WERI-Rb-1 (cell line): ENCODE measurements at places on chromosomes 3 and 15.

- peak; percentile 73 for DNase-seq
Observed at GRCh38 chr3:121995161-121996137, 26.6 kb downstream of the ILDR1 start.

GRCh38 chr3:169848741-169849140 lies 21.0 kb downstream of the LRRC31 start:
- DNase-seq = no peak

- DNase-seq = peak; percentile 67
Observed at GRCh38 chr3:47250309-47251060, 32.1 kb downstream of the KIF9 start.

DNA sequence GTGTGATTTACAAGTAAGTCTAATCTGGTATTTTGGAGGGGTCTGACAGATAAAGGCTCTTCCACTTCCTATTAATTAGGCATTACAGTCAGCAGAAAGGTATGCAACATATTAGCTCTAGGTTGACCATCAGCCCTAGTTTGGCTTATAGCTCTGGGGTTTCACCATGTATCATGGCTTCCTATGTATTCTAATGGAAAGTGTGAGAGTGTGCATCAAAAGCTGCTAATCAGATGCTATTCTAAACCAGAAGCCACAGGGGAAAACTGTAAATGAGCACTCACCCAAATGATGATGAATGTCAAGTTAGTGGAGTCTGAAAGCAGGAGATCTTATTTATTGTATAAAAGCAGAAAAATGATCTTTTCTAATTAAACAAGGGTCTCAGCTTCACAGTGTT lies 149.2 kb upstream of the MITF start:
- no peak for DNase-seq

DNA sequence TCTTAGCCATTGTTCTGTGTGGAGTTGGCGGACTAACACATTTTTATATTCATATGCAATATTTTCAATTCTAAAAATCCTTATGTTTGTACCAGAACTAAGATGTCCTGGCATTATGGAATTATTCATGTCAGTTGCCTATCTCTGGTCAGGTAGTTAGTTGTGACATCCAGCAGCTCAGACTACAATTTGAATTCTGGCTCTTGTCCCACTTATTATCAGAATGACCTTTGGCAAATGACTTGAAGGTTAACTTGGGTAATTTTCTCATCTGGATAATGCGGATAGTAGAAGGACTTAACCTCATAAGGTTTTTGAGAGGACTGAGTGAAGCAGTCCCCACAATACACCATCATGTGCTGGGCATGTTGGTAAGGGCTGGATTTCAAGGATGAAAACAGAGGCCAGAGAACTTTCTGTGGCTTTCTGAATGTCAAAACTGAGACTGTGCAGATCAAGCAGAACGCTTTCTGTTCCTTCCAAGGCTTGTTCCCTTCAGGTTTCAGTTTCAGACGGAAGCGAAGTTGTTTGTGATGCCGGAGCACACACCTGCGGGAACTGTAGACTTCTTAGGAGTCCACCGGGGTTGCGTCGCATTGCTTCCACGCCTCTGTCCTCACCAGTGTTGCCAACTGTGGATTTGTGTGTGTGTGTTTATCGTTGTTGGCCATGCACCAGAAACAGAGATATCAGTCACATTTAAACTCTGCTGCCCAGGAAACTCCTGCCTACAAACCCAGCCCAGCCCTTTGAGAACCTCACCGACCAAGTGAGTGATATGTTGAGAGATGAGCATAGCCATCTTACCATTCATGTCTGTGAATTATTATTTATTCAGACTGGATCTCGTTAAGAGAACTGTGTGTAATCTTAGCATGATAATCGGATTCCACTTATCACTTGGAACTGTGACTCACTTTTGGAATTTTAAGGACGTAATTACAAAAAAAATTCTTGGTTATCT lies 76.0 kb downstream of the PTPRG start:
- no peak for DNase-seq

GRCh38 chr3:21174461-21174860 lies 576.5 kb downstream of the ZNF385D start:
- no peak for DNase-seq

DNA sequence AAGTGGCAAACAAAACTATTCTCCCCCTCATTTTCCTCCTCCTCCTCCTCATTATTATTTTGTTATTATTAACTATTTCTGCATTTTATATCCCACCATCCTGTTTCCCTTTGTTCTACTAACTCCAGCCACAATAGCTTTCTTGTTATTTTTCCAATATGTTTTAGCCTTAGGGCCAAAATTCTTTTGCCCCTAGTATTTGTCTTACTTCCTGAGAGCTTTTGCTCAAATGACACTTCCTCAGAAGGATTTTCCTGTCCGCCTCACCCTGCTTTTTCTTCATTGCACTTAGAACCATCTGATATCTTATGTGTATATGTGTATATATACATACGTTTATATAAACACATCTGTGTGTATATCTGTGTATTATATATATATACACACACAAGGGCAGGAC lies 32.7 kb upstream of the NUDT16 start:
- no peak for DNase-seq

- no peak for DNase-seq
Observed at GRCh38 chr3:130895690-130896488, 2.0 kb downstream of the ATP2C1 start.

DNA sequence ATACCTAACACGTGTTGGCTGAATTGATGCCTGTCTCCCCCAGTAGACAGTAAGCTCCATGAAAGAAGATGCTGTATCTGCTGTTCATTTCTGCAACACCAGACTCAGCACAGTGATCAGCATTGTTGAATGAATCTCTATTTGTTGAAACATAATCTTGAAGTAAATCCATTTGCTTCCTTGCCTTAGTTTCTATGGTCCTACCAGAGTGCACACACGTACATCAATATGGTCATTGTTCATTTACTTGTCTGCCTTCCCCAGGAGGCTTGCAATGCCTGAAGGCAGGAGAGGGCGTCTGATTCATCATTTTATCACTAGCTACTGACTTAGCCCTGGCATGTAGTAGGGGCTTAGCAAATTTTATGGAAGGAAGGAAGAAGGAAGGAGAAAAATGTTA lies 19.2 kb downstream of the RBP2 start:
- DNase-seq = no peak
